ENCODE measurements at places on chromosomes 6 and 20.

GRCh38 chr20:18197382-18198070 is 59.9 kb downstream of the KAT14 start:
- no peak for DNase-seq

DNA sequence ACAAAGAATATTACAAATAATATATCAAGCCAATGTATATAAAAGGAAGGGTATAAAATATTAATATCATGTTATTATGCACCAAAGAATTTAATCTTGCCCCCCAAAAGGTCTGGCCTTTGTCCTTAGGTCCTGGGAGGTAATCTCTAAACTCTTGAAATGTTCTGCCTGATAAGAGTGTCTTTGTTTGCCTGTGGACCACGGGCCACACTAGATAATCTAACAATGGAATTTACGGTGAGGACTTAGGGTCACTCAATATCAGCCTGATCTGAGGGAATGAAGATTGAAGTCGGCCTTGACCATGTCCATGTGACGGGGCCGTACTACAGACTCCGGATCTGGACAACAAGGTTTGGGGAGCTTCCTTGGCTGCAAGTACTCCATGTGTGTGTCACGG is 42.9 kb downstream of the HUS1B start:
- DNase-seq = no peak

DNA sequence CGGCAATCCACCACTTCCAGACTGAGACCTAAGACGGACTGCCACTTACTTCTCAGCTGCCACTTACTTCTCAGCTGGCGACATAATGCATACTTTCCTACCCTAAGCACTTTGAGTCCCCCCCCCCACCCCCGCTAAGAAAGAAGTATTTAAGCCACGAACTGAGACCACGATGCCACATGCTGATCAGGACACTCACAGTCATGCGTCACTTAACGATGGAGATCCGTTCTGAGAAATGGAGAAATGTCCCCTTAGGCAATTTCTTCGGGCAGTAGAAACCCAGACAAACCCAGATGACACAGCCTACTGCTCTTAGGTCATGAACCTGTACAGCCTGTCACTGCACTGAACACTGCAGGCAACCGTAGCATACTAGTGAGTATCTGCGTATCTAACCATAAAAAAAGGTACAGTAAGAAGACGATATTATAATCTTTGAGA is 690 bp downstream of the IFNGR1 start:
- DNase-seq = no peak

GRCh38 chr6:1039191-1039590 is 272.7 kb upstream of the FOXQ1 start:
- no peak for DNase-seq

DNA sequence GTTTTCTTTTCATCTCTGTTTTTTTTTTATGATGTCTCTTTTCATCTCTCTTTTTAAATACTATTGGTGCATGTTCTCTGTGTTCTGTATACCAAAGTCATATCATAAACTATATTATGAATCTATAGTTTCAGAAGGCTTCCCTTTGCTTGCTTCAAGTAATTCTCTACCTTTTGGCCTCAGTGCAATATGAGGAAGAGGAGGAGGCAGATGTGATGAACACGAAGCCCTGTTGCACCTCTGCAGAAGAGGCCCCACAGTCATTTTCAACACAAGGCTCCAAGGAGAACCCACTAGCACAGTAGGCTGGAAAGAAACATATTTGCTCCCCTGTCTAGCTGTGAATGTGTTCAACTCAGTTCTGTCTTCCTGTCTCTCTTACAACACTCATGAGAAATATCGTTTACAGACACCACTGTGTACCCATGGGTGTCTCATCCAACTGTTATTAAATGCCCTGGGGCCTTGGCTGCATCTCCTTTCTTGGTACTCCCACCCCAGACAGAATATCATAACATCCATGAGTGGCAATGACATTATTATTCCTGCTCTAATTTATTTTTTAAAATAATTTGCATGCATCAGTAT is 122.6 kb upstream of the SHLD1 start:
- DNase-seq = no peak

DNA sequence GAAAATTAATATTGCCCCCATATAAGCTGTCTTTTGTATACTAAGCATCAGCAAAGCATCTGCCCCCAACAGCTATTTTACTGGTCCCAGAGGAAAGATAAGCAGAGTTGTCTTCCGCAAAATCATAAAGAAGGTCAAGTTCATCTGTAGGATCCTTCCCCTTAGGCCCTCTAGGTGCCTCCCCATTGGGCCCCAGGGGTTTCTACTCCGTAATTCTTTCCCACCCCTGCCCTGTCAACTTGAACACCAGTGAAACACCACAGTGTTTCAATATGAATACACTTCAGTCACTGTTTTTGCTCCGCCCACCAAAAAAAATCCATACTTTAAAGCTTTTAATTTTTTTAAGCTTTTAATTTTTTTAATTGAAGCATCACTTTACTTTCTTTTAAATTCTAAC is 159.2 kb downstream of the ATXN1 start:
- DNase-seq = no peak

DNA sequence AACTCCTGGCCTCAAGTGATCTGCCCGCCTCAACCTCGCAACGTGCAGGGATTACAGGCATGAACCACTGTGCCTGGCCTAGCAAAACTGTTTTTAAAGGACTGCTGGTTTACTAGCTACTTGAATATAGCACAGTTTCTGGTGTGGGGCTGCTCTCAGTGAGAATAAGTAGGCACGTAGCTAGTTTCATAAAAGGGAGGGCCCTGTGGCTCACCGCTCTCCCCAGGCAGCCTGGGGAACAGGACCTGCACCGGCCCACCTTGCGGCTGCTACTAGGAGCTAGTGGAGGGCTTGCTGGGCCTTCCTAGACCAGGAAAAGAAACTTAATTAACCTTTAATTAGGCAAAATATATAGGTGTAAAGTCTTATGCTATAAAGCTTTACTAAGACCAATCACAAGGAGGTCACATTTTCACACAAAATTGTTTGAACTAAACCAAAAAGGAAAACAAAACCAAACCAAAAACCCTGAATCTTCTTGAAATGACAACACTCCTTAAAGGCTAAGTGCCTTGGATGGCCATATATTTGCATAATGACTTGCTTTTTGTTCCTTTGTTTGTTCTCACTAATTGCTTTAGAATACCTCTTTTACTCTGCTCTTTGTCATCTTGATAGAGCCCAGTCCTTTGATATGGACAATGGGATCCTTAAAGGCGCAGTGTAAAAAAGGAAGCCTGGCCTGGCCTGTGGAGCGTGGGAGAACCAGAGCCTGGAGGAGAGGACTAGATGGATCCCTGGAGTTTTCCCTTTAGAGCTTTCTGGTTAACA is 69.5 kb upstream of the SAMD5 start:
- DNase-seq = no peak

- DNase-seq = no peak
Observed at GRCh38 chr6:40077315-40077714, 143.1 kb upstream of the MOCS1 start.

GRCh38 chr6:127858727-127859391 is 42.0 kb downstream of the THEMIS start:
- no peak for DNase-seq

GRCh38 chr6:20409427-20409971 is 7.8 kb downstream of the E2F3 start:
- no peak for DNase-seq

DNA sequence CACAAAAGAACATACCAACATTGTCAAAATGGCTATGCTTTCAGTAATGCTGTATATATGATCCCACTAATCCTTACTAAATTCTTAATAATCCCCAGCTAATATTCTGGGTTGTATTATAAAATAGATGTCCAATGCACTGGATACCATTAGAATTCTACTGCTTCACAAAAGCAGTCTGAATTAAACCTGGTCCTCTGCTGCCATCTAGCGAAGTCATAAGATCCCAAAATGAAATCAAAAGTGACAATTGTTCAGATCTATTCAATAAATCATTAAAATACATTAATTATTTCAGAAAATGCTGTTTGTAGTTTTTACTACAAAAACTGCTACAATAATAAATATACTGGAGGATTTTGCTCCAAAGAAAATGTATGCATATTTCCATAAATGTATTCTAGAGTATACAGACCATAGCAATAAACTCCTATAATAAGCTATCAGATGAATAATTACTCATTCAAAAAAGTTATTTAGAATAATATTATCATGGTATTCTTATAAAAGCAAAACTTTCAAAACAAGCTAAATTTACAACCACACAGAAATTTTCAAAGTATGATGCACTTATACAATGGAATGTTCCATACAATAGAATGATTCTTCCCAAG is 92.6 kb downstream of the RNGTT start:
- DNase-seq = peak; percentile 5

- DNase-seq = no peak
Observed at GRCh38 chr6:31711233-31711632, 3.9 kb upstream of the LY6G6D start.

DNA sequence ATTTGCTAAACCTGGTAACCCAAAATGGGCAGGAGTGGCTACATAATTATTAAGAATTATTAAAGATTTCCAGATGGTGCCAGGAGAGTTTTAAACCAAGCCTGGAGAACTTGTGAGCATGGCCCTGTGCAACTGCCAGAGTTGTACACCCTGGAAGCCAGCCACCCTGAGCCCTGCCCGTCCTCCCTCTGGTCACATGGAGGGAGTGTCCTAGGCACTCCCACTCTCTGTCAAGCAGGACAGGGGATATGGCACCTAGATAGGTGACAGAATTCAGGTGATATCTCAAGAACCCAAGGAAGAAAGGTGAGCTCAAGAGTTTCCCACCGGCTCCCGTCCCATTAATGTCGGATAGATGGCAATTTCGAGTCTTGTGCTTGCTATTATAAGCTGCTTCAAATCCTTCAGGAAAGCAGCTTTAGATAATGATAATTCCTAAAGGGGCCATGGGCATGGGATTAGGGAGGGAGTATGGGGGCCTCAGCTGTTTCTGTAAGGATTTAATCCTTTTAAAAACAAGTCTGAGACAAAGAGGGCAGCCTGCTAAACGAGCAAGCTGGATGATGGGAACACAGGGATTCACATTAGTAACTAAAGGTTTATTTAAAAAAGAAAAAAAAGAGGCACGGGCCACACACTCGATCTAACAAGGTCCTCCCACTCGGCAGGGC is 169.1 kb downstream of the BMP7 start:
- DNase-seq = no peak

- DNase-seq = no peak
Observed at GRCh38 chr6:155483858-155484257, 28.2 kb upstream of the NOX3 start.

DNA sequence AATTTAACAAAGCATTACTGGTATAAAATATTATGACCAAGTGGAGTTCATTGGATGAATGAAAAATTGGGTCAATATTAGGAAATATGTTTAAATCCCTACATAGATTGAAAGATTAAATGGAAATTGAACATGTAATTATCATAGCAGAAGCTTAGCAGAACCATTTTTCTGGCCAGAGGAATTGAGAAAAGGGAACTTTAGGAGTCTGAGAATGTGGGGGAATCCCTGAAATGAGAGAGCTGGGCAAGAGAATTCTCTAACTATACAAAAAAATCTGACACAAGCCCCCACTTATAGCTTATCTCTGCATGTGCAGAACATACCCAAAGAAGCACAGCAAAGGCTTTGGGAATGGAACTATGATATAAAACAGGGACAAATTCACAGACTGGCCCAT is 67.4 kb upstream of the ARHGAP18 start:
- no peak for DNase-seq
